ENCODE measurements at places on chromosomes 7 and 10. TPM values are rescaled to one million over a fixed set of nuclear protein-coding genes. Genes with fewer than 3 reads are reported as not detected.

- H3K4me1 ChIP-seq: no peaks in the 10 kb centered on the region
- DNase-seq: no peak
- no peak overlapping the region for H3K27ac ChIP-seq
- peaks cover 61% of the 10 kb centered on the region for H3K27me3 ChIP-seq
- H3K4me3 ChIP-seq: no peak overlapping the region
Measured at GRCh38 chr10:132876993-132877431, 65.4 kb downstream of the CFAP46 start.

- peak overlapping the region; percentile 10 for H3K27ac ChIP-seq
- H3K36me3 ChIP-seq: peaks cover 6% of the 10 kb centered on the region
- peaks cover 31% of the 10 kb centered on the region for H3K4me1 ChIP-seq
- no peaks in the 10 kb centered on the region for H3K27me3 ChIP-seq
- no peak overlapping the region for H3K4me3 ChIP-seq
Measured at GRCh38 chr10:72782649-72783330, 90.8 kb downstream of the MCU start.

- H3K36me3 ChIP-seq: peaks cover 12% of the 10 kb centered on the region
- H3K4me3 ChIP-seq: no peak overlapping the region
- DNase-seq: no peak
- H3K27me3 ChIP-seq: no peaks in the 10 kb centered on the region
- H3K4me1 ChIP-seq: no peaks in the 10 kb centered on the region
Measured at GRCh38 chr7:1895664-1896515, 225.8 kb downstream of the ELFN1 start.

DNA sequence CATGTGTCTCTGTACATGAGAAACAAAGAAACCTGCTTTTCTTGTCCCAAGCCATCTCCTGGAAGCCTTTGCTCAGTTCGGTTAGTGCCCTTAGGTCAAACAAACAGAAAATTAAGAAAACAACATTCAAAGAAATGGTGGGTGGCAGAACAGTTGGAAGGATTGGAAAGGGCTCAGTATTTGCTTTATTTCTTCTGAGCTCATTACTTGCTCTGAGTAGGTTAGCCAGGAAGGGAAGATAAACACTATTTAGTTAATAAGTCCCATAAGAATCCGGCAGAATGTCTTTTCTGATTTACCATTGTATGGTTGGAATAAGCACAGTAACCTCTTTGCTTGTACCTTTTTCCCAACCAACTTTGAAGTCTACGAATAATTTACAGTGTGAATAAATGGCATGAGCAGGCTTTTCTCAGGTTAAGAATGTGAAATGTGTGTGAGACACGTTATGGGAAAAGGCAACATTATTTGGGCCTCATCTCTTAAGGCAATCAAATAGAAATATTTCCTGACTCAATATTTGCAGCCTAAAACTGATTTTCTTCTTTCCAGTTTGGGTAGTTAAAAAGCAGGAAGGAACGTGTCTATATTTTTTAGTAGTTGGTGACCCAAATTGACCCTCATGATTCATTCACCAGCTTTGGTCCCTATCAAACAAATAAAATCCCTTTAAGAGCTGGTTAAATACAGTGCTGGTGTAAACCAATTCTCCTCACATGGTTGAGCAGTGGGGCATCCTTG lies 158.5 kb downstream of the DKK1 start:
- no peak overlapping the region for H3K4me3 ChIP-seq
- no peaks in the 10 kb centered on the region for H3K27me3 ChIP-seq
- no peak overlapping the region for H3K27ac ChIP-seq
- DNase-seq: no peak
- no peaks in the 10 kb centered on the region for H3K4me1 ChIP-seq

ZNF488 gene
- 0.12 TPM for total RNA-seq

NPC1L1 gene
- not detected for total RNA-seq

Data from MCF 10A (cell line).